Peyer's patch (tissue), 4 donors: ENCODE measurements at places on chromosomes 11 and 22. TPM values are rescaled to one million over a fixed set of nuclear protein-coding genes. Genes with fewer than 3 reads are reported as not detected.

Gene ARHGEF17
- total RNA-seq, result 23.6 TPM

Gene EXPH5
- 5.8 TPM for total RNA-seq

Gene SYCE3
- total RNA-seq, result not detected

Gene SMCO4
- 24.8 TPM for total RNA-seq

Gene RASD2
- 4.6 TPM for total RNA-seq

Gene PRR5L
- 98.9 TPM for total RNA-seq

Gene GNAZ
- total RNA-seq, result 3.3 TPM

Gene CFAP300
- not detected for total RNA-seq

Gene GUCY1A2
- 0.67 TPM for total RNA-seq

Gene KDM4E
- total RNA-seq, result not detected

Gene OR52H1
- total RNA-seq, result not detected

Gene TRIM48
- not detected for total RNA-seq

Gene ADORA2A
- total RNA-seq, result 4.3 TPM

Gene SERPIND1
- not detected for total RNA-seq

Gene SYT7
- total RNA-seq, result 12.3 TPM
